Activated B cell treated with CpG ODN at 0.5 μM for 24 hours (primary cell): ENCODE measurements at places on chromosomes 11 and 22. TPM values are rescaled to one million over a fixed set of nuclear protein-coding genes. Genes with fewer than 3 reads are reported as not detected.

ST14 gene
- 22.6 and 23.9 TPM in 2 replicates for total RNA-seq

KBTBD3 gene
- 6.5 and 7.7 TPM in 2 replicates for total RNA-seq

PICK1 gene
- total RNA-seq: 21.5 and 25.5 TPM in 2 replicates

ELFN2 gene
- not detected in 2 replicates for total RNA-seq

TEX12 gene
- not detected in 2 replicates for total RNA-seq

SAA2 gene
- 0.35 TPM in 1 of 2 replicates, not detected in the other for total RNA-seq

TSKU gene
- not detected in 2 replicates for total RNA-seq

LMNTD2 gene
- total RNA-seq: 8.6 and 9.1 TPM in 2 replicates

TPBGL gene
- not detected in 2 replicates for total RNA-seq

PNPLA5 gene
- not detected in 2 replicates for total RNA-seq

CCDC73 gene
- 0.07 TPM in 1 of 2 replicates, not detected in the other for total RNA-seq

OR52E4 gene
- total RNA-seq: not detected in 2 replicates

SCGB1A1 gene
- not detected in 2 replicates for total RNA-seq

CAT gene
- total RNA-seq: 79.8 and 81.2 TPM in 2 replicates

OR51E2 gene
- not detected in 2 replicates for total RNA-seq

TMPRSS5 gene
- total RNA-seq: 1.3 and 3.1 TPM in 2 replicates

KREMEN1 gene
- total RNA-seq: not detected in 2 replicates

USP2 gene
- 0.24 TPM in 1 of 2 replicates, not detected in the other for total RNA-seq

TRIM64 gene
- total RNA-seq: not detected in 2 replicates

CCDC82 gene
- 22.6 and 33.8 TPM in 2 replicates for total RNA-seq

TLCD5 gene
- 0.15 and 0.22 TPM in 2 replicates for total RNA-seq

RAB3IL1 gene
- total RNA-seq: not detected in 2 replicates

FAT3 gene
- not detected in 2 replicates for total RNA-seq

TEF gene
- 5.1 and 5.2 TPM in 2 replicates for total RNA-seq

CEP126 gene
- 1.4 and 1.5 TPM in 2 replicates for total RNA-seq

KRTAP5-11 gene
- total RNA-seq: not detected in 2 replicates

TUT1 gene
- 27.8 and 30.9 TPM in 2 replicates for total RNA-seq

PRRG4 gene
- 0.17 and 0.33 TPM in 2 replicates for total RNA-seq

KIRREL3 gene
- not detected in 2 replicates for total RNA-seq

MPPED2 gene
- 0.37 and 1.7 TPM in 2 replicates for total RNA-seq

MUC5B gene
- not detected in 2 replicates for total RNA-seq

ACR gene
- not detected in 2 replicates for total RNA-seq
